ENCODE measurements at places on chromosomes 12 and 14.

DNA sequence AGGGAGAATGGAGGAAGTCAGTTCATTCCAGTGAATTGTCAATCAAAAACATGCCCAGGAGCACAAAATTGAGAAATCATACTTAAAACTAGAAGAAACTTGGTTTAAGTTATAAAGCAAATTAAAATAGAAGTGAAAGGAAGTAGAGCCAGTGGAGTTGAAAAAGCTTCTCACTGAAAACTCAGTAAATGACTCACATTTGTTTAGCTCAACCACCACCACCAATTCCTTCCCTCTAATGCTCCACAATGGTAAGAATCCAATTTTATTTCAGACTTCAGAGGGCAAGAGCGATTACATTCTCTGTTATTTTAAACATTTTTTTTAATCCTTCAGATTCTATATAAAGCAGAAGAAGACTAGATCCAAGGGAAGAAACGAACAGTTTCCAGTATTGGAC is 19.4 kb downstream of the UTP20 start:
- DNase-seq, result no peak

DNA sequence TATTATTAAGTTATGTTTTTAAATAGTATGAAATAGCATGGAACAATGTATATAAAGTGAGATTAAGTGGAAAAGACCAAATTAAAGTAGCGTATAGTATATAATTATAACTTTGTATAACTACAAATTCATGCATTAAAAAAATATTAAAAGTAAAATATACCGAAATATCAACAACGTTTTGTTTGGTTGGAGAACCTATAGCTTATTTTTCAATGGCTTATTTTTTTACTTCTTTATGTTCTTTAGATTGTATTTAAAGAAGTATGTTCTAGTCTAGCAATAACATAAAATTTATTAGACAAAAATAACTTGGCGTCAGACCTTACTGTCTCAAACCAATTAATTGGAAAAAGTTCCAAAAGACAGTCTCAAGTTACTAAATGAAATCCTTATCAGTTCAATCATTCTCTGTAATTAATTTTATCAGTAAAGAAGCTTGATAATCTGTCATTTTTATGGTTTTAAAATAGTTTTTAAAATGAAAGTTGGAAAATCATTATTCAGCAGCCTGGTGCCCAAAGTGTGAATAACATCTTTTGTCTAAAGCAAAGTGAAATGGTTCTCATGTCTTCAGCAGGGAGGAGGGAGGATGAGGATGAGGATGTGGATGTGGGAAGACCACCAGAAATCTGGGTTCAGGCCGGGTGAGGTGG is 46.7 kb downstream of the IRAK3 start:
- no peak for DNase-seq

DNA sequence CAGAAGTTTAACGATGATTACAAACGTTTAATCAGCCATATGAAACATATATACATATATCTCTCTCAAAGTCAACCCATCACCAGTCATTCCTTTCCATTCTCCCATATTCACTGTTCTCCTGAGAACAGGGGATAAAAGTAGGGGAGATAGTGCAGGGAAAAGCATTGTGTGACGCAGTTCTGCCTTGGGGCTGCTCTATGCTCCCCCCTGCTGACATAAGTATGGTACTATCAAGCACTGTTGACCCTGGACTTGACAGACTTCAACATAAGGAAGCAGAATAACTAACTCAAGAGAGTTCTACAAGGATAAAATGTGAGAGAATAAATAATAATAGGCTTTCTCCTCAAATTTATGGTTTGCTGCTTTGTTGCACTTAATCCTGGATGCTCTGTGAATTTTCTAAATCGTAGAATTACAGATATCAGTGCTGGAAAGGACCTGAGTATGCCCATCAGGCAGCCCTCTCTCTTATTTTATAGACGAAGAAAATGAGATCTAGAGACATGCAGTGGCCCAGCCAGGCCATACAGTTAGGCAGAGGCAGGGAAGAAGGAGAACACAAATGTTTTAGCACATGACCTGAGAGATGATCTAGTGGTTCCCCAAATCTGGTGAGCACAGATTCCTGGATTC is 87.2 kb downstream of the SCN8A start:
- no peak for DNase-seq

- DNase-seq, result no peak
These were observed 44.8 kb upstream of the PRMT8 start for GRCh38 chr12:3446235-3446634.

DNA sequence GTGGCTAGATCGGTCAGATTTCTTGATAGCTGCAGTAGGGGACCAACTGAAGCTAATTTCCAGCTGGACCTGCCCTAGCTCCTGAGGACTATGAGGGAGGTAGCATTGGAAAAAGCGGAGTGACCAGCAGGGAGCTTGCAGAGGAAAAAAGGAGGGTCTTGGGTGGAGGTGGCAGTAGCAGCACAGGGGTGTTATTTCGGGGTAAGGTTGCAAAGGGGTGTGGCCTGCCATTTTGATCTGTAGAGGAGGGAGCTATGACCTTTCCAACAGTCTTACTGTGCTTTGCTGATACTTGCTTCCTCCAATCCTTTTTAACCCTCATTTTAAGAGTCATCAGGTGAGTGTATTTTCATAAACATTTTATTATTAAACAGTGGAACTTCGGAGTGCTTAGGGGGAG is 83.8 kb upstream of the NRXN3 start:
- DNase-seq, result no peak

GRCh38 chr14:73500360-73500759 is 9.6 kb downstream of the RIOX1 start:
- no peak for DNase-seq

- DNase-seq, result no peak
These were observed 802.0 kb downstream of the C12orf50 start for GRCh38 chr12:87227162-87227561.

GRCh38 chr14:63854330-63854729 is 1.5 kb downstream of the SYNE2 start:
- DNase-seq, result no peak
